ENCODE measurements at places on chromosomes 3 and 15. TPM values are rescaled to one million over a fixed set of nuclear protein-coding genes. Genes with fewer than 3 reads are reported as not detected.

The PTH1R gene
- 0.20 TPM for total RNA-seq

The NANOGP8 gene
- total RNA-seq, result not detected

The THRB gene
- total RNA-seq, result 0.83 TPM

The CERS3 gene
- not detected for total RNA-seq

The CHP1 gene
- 73.2 TPM for total RNA-seq

The ELL3 gene
- 3.1 TPM for total RNA-seq

Measured in smooth muscle cell of the pulmonary artery (primary cell).